Coronary artery (tissue), 2 donors: ENCODE measurements at places on chromosomes 3 and 15.

GRCh38 chr15:71646767-71647486 lies 163.4 kb upstream of the NR2E3 start:
- no peak for DNase-seq

GRCh38 chr3:81443457-81443782 lies 318.0 kb downstream of the GBE1 start:
- no peak for DNase-seq

GRCh38 chr15:100152463-100152862 lies 189.3 kb downstream of the ADAMTS17 start:
- no peak for DNase-seq

DNA sequence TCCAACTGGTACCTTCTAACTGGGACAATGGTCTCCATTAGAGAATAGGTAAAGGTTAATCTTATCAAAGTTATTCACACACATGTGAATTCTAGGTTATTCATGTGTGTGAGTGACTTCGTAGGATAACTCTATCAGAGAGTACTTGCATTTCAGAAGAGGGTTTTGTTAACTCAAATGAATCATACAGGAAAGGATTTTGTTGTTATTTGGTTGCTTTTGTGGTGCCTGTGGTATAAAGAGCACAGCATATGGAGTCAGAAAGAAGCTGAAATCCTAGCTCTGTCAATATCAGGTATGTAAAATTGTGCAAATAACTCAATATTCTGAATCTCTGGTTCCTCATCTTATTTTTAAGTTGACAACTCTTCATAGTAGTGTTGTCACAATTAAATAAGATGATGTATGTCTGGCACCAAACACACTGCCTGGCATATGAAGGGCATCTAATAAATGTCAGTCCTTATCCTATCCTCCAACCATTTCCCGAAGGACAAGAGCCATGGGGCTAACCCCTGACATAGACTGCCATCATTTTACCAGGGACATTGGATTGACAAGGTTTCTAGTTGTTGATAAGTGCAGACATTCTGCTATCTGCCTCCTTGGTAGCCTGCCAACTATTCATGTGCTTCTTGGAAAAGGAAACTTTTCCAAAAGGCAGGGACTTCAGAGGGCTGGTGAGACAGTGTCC lies 48.7 kb upstream of the CMSS1 start:
- DNase-seq, result no peak

DNA sequence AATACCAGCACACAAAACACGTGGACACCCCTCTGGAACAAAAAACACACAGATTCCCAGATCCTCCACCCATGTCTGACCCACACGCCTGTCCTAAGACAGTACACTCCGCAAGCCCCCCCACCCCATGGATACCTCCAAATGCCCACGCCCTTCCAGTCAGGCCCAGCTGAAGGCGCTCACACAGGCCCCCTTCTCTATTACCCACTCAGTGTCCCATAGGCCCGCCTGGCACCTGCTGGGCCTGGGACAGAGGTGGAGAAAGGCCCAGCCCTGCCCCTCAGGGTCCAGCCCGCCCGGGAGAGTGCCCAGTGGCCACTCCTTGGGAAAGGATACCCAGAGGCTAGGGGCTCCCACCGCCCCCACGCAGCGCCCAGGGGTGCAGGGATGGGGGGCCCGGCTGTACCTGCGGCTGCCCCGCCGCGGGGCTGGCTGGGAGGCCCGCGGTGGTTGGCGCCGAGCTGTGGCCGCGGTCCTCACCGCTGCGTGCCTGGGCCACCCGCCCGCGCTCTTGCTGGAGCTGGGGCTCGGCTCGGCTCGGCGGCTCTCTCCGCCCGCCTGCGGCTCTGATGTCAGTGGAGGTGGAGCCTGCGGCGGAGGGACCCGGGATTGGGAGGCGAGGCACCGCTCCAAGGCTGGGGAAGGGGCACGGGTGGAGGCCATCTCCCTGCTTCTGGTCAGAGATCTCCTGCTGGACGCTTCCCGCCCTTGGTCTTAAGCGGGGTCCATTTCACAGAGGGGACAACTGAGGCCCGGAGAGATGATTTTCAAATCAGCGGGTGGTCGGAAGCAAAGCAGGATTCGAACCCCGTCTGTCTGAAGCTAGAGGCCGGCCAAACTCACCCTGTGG lies at the start of gene CAMK1:
Gene CAMK1 (minus strand): TSS at position 522 of the 850 bp plus-strand sequence. CDS start 2,198 bp downstream, outside the sequence.
- DNase-seq, result peak; percentile 90

- DNase-seq, result no peak
These were observed 647.4 kb downstream of the NR2F2 start for GRCh38 chr15:96977886-96978285.

- DNase-seq, result no peak
These were observed 18.8 kb upstream of the SSUH2 start for GRCh38 chr3:8663177-8664061.

GRCh38 chr3:106765342-106765741 lies 611.9 kb upstream of the CCDC54 start:
- no peak for DNase-seq

- DNase-seq, result no peak
These were observed 28.6 kb upstream of the KBTBD12 start for GRCh38 chr3:127886231-127886955.

- DNase-seq, result no peak
These were observed 61.0 kb downstream of the LIPC start for GRCh38 chr15:58492661-58493397.

GRCh38 chr3:4591669-4592068 lies 98.5 kb downstream of the ITPR1 start:
- DNase-seq, result no peak

- DNase-seq, result no peak
These were observed 192.7 kb downstream of the ITPR1 start for GRCh38 chr3:4685673-4686345.

- DNase-seq, result no peak
These were observed 299.1 kb upstream of the TRIM42 start for GRCh38 chr3:140378571-140379340.

- DNase-seq, result no peak
These were observed 102.8 kb downstream of the CHSY1 start for GRCh38 chr15:101148881-101149664.

GRCh38 chr15:64904189-64904588 lies 7.5 kb upstream of the ANKDD1A start:
- DNase-seq, result no peak

DNA sequence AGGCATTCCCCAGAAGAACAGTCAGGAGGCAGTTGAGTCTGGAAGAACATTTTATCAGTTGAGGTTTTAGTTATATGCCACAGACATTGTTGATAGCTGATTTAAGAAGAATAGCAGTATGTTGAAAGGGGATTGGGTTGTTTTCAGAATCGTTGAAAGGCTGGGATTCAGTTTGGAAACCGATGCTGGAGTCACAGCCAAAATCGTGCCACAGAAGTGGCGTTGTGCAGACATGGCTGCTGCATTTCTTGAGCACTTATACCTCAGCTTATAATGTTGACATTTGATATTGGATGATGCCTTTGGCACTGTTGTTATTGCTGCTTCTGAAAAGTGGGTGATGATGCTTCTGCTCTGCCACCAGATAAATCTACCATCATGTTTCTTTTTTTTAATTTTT lies 16.1 kb downstream of the SLMAP start:
- no peak for DNase-seq

DNA sequence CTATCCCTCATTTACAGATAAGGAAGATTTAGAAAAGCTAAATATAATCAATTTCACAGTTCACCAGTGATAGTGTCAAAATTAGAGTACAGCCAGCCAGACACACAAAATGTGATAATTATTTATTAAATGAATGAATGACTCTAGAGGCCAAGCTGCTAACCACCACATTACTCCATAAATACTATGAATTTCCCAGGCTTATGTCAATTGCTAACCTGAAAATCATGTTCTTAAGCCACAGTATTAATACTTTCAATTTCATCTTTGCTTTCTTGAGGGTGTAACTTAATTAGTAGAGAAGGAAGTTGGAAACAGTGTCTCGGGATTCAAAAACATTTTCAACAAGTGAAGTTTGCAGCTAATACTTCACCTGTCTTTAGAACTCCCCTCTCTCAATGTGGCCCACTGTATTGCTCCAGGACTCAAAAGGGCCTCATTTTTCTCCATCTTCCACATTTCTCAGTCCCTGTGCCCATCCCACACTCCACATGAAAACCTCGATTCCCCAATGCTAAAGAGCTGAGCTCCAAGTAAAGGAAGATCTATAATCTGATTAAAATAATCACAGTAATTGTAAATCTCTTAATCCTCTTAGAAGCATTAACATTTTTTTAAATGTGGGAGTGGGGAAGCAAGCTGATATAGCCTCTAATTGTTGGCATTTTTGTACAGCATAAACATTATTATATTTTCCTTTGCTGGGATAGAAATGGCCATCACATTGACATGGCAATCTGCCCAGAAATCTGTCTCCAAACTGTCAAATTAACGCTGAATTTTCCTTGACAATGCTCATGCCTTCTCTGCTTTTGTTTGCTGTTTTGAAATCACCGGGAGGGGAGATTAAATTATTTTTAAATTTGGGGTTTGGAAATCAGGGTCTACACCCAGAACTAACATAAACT lies 765.1 kb downstream of the ROBO1 start:
- DNase-seq, result no peak

DNA sequence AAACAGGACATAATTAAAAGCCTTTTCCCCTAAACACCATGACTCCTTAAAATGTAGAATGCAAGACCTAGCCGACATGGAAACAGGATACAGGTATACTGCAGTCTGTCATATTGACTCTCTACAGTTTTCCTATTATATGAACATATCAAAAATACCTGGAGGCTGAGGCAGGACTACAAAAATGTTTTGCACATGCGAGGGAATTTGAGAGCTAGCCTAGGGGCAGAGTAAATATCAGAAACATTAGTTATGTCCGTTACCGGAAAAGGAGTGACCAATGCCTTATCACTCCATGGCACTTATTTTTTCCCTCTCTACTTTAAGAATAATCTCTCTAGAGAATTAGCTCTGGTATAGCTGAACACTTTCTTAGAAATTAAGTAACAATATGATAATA lies 732.3 kb downstream of the TUSC7 start:
- DNase-seq, result no peak

DNA sequence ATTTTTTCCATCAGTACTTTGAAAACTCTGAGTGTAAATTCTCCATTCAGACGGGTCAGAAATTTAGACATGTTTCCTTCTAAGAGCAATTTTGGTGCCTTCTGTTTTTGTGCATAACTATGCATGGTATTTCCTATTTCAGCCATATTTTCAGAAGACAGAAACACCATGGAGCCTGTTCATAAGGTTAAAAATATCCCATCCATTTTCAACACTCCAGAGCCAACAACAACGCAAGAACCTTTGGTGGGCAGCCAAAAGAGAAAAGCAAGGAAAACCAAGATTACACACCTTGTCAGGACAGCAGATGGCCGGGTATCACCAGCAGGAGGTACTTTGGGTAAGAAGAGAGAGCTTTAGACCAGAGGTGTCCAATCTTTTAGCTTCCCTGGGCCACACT lies 275.6 kb downstream of the BBX start:
- DNase-seq, result no peak

GRCh38 chr3:151918253-151919029 lies 45.0 kb downstream of the SUCNR1 start:
- DNase-seq, result no peak

- no peak for DNase-seq
These were observed 184.1 kb upstream of the MBNL1 start for GRCh38 chr3:152084441-152085158.

DNA sequence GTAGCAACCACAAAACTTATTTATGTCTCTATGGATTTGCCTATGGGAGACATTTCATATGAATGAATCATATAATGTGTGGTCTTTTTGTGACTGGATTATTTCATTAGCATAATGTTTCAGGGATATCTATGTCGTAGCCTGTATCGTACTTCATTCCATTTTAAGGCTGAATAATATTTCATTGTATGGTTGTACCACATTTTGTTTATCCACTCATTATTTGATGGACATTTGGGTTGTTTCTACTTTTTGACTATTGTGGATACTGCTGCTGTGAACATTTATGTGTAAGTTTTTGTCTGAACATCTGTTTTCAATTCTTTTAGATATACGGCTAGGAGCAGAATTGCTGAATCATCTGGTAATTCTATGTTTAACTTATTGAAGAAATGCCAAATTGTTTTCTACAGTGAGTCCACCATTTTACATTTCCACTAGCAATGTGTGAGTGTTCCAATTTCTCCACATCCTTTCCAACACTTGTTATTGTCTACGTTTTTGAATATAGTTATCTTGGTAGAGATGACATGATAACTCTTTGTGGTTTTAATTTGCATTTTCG lies 134.4 kb upstream of the DAZL start:
- no peak for DNase-seq

DNA sequence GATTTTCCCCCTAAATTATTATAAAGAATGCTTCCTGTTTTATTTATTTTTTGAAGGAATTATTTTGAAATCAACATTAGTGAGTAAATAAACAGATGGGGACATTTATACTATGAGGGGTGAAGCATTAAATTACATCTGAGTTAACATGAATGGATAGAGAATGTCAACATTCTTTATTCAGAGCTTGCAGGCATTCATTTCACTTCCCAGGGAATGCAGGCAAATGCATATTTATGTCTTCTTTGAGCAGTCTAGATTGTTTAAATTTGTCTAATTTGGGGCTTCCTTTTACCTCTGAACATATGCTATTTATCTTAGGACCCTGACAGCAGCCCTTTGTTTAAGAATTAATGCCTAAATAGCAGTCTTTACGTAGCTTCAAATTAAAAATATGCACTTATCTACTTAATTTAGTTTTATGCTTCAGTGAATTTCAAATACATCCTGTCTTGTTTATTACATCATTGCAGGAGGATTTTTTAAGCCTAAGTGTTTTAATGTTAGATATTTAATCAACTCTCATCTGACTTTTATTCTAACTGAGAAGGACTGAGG lies 630.5 kb upstream of the LMCD1 start:
- DNase-seq, result no peak

GRCh38 chr3:67897351-67898336 lies 243.2 kb upstream of the SUCLG2 start:
- no peak for DNase-seq

GRCh38 chr3:153138276-153139210 lies 23.5 kb upstream of the RAP2B start:
- DNase-seq, result peak; percentile 78

- no peak for DNase-seq
These were observed at the start of gene ARGFX for GRCh38 chr3:121567649-121568048. ARGFX (plus strand) TSS chr3:121567949; CDS start chr3:121570714, 2,765 bp downstream.

DNA sequence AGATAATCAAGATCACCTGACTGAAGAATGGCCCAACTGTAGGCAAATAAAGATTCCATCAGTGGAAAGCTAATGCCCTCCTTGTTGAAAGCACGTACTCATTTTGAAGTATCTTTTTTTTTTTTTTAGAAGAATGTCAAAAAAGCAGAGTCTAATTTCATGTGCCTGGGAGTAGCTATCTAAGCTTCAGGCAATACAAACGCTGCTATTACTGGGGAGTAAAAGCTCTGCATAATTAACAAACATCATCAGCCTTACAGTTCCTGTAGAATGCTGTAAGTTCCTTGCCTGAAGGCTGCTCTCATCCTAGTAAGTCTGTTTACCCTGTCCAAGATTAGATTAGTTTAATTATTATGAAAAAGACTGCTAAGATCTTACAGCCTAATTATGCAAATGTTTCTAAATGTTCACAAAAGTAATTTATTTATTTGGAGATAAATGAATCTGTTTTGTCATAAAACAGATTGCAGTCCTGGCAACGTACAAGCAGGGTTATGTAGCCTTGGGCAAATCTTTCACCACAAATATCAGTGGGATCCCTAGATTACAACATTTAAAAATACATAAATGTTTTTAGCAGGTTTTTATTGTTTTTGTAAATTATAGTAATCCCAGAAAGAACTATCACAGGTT lies 451.3 kb upstream of the AGTR1 start:
- DNase-seq, result no peak
